ENCODE measurements at places on chromosomes 16 and 17.

DNA sequence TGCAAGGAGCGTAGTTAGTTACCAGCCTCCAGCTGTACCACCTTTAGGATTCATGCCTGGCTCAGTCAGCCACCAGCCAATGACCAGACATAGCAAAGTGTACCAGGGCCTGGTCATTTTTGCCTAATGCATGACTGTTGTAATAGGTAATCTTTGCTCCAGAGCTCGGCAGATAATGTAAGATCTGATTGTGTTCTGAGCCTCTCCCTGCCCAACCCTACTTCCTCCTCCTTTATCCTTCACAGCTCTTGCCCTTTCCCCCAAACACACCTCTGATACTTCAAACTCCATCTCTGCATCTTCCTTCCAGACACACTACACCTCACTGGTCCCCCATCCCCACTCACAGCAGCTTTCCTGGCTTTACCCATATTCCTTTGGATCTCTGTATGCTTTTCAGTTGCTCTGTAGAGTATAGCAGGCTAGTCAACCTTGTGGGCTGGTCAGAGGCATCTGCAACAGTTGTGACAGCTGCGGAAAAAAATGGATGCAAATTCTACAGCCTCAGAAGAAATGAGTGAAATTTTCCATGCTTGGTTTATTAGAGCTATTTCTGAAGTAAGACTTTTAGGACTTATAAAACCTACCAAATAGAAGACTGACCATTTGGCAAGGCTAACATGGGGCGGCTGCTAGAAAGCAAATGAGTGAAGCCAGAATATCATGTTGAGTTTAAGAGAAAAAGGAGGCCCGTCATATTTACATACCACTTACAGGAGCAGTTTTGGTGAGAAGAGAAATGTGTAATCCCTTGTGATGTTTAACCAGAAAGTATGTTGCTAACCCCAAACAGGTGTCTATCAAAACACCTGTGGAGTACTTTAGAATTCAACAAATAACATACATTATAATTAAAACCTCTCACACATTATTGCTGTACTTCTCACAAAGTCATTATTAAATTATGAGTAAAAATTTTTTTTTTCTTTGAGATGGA, 19.9 kb upstream of the C16orf87 start:
- DNase-seq = no peak

DNA sequence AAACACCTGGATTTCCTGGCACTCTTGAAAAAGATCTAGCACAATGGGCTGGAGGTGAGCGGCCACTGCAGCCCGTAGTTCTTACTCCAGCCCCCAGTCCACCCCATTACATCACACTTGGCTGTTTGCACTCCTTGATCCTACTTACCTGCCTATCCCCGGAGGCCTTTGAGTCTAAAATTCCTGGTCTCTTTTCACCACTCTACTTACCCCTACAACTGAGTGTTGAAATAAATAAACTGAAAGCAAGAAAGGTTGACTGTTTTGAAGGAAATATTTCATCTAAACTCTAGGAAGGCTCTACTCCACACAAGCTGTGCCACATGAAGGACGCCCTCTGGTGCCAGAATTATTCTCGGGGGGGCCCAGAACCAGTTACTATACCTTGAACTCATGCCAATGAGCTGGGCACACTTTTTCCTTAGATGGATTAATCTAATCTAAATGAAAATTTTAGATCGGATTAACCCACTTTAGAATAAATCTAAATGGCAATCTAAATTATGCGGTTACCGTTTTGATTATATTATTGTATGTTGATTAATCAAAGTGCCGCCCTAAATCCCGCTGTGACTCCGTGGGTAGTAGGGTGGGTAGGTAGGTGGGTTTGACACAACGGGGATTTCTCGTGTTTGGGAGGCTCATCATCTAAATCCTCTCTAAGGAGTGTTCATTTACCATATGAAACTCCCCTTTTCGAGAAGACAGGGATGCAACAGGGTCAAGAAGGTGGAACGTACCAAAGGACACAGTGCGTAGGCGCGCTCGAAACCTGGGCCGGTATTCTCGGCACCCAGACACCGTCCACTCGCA, 651 bp upstream of the EIF1 start:
- DNase-seq = peak; percentile 34

- DNase-seq = peak; percentile 90
Measured at GRCh38 chr17:64506576-64507412, at the start of gene CEP95. Gene CEP95 (plus strand): TSS chr17:64506977. CDS start chr17:64507098, 121 bp downstream.

DNA sequence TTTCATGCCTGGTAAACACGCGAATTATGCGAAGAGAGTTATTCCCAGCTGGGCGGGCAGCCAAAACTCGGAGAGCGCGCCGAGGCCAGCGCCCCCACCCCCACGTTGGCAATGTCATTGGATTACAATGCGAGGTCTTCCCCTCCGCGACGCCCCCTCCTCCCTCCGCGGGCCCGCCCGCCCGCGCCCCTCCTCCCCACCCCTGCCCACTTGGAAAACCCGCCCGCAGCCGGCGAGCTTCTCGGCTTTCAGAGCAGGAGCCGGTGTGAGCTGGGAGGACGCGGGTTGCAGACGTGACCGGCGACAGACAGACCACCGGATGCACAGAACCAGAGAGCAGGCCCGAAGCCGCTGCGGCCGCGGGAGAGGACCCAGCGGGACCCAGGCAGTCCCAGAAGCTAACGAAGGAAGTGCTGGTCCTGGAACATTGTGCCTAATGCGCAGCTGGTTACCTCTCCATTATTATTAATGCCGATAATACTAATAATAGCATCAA, 4.0 kb downstream of the NOG start:
- no peak for DNase-seq

DNA sequence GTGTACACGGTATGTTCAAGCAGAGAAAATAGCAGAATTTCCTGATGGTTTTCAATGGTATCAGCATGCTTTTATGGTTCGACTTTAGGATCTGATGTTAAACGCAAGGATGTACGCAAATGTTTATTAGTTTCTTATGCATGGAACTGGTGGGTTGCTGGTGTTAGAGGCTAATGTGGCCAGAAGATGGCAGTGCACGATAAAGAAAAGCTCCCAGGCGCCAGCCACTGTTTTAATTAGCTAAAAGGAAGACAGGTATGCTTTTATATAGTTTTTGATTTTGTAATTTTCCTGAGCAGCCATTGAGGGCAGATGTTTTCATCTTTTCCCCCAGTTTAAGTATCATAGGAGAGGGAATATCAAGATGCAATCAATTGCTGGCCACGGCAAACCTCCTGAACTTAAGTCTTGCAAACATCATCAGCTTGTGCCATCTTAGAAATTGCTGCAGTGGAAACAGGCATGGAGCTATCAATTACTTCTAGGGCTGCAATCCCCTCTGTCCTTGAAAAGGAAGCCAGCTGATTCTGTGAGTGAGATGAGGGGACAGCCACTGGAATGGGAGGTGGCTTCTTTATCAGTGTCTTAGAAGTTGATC, 648.5 kb upstream of the RBFOX1 start:
- no peak for DNase-seq

DNA sequence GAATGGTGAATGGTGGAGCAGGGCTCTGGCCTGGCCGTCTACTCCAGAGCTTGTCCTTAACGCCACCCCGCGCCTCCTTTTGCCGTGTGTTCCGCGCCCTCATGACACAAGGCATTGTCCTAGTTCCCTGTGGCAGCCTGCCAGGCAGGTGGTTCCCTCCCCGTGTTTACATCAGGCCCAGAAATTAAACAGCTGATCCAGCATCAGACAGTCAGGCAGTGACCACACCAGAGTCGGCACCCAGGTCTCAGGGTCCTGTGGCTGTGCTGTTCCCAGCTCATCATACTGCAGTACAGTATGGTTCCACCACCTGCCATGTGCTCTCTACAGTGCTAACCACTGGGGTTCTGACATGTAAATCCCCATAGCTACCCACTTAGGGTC, 119.7 kb downstream of the RAB11FIP4 start:
- no peak for DNase-seq

DNA sequence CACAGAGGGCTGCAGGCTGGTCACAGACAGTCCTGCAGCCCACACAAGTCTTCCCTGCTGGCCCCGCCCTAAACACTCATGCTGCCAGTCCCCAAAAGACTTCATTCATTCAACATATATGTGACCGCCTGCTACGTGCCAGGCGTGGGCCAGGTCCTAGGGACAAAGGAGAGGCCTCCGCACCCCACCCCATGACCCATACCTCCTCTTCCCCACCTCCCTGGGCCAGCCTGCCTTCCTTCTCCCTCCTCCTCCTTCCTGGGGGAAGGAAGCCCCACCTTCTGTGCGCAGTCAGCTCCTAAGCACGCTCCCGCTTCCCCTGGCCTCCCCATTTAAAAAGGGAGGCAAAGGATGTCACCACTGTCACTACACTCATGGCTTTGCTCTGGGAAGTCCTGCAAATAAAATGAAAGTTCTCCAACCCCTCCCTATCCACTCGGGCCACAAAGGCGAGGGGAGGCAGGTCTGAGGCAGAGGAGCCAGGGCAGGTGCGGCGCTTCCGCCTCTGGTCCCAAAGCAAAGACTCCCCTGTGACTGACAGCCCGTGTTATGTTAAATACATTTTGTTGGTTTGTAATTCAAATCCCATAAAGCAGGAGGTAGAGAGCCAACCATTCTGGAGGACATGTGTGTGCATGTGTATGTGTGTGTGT, 9.0 kb downstream of the DNAAF8 start:
- no peak for DNase-seq

DNA sequence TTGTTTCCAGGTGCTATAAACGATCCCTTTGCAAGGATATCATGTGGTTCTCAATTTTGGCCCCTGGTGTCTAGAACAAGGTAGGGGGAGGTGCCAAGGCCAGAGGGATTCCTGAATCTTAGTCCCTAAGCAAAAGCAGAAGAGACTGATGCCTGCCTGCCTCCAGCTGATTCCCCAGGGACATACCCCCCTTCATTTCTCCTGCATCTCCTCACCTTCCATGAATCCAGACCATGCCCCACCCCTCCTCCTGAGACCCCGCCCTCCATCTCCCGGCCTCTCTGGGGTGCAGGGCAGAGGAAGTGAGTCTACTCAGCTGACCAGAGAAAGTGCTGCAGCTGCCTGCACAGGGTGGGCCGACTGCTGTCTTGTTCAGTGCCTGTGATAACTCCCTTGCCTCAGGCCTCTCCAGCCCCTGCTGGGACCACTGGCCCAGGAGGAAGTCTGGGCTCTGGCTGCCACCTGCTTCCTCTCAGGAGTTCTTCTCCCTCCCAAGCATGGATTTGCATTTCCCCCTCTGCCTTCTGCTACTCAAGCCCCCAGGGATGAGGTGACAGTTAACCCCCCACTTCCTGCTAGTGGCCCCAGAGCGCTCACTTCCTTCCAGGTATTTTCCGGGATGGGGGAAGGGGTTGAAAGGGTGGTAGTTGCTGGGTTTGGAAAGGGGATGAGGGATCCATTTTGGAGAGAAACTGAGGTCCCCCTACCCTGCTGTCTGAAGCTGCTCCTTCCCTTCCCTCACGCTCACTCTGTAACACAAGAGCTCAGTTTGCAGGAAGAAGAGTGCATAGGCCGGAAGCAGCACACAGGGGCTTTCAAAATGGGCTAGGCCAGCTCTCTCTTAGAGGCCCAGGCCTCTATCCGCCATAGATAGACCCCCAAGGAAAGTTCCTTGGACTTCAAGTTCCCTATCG, 10.5 kb upstream of the TSPOAP1 start:
- no peak for DNase-seq

- DNase-seq = no peak
Measured at GRCh38 chr16:49578435-49579024, 204.9 kb downstream of the C16orf78 start.

DNA sequence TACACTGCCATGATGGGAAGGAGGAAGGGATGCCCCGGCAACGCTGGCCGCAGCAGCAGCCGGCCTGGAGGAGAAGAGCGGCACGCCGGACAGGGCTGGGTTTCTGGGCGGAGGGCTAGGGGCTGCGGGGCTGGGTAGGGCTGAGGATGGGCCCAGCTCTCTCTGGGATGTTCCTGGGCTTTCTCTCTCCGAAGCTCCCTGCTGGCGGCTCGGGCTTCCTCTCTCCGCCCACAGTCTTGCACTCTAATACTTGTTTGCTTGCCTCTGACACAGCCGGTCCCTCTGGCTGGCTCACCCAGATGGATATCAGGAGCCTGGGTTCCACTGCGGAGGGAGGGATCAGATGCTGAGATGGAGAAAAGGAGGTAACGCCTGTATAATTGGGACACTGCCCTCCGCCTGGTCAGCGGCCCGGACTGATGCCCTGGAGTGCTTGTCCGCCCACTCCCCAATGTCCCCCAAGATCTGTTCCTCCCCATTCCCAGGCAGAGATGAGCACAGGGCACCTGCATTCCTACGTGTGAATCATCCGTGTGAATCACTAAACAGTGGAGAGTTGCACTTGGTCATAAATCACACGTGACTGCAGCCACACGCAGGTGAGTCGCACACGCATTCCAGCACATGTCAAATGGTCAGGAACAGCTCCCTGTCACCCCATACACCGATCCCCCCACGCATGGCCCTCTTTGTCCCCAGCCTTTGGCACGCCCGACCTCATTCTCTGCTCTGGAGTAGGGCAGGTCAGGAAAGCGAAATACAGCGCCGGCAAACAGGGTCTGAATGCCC, at the start of gene ALOXE3:
Gene ALOXE3, minus strand, starts transcription at position 535 of the 789 bp plus-strand sequence. Its CDS starts 524 bp downstream, at position 11.
- no peak for DNase-seq

DNA sequence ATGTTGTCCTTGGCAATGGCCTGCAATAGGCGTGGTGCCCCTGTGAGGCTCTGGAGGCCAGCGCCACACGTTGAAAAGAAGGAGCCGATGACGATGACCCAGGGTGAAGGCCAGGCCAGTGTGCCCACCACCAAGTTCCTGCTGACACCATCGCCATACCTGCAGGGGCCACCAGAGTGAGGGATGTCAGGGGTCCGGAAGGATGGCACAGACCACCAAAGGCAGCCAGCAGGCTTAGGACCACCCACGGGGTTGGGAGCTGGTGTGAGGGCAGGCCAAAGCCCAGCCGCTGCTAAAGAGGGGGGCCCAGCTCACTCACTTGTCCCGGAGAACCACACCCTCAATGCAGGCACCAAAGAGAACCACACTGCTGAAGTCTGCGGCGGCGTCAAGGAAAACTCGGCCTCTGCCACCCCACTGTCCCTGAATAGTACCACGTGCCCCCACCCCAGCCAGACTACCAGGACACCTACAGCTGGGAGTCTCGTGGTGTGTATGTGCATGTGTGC, 6.5 kb upstream of the LCAT start:
- no peak for DNase-seq

- no peak for DNase-seq
Measured at GRCh38 chr16:80993307-80993706, 13.4 kb downstream of the CMC2 start.

- DNase-seq = no peak
Measured at GRCh38 chr16:58425245-58425644, 33.0 kb downstream of the GINS3 start.

DNA sequence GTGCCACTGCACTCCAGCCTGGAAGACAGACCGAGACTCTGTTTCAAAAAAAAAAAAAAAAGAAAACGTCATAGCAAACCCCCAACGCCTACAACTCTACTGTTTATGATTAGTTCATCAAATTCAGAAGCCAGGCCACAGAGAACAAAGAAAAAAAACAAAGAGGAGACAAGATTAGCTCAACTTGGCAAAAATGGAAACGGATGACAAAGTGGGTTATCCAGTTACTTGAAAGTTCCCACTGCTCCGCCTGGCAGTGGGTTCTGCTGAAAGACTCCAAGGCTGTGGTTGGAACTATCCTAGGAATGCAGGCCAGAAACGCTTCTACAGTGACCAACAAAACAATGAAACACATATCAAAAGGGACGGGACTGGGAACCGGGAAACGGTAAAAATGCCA, 53.1 kb downstream of the MRM3 start:
- DNase-seq = no peak
